Motor neuron (in vitro differentiated cells): ENCODE measurements at places on chromosomes 2 and 18. TPM values are rescaled to one million over a fixed set of nuclear protein-coding genes. Genes with fewer than 3 reads are reported as not detected.

QPCT gene
- total RNA-seq: 1.7 and 2.2 TPM in 2 replicates

VWA3B gene
- 0.57 and 0.60 TPM in 2 replicates for total RNA-seq

ICA1L gene
- total RNA-seq: 3.9 and 4.2 TPM in 2 replicates

USP40 gene
- total RNA-seq: 65.0 TPM in 2 replicates

GALR1 gene
- total RNA-seq: 0.05 and 0.13 TPM in 2 replicates

BUB1 gene
- 64.7 and 79.9 TPM in 2 replicates for total RNA-seq

COL4A4 gene
- 0.43 and 0.67 TPM in 2 replicates for total RNA-seq

UGT1A7 gene
- 41.0 and 41.7 TPM in 2 replicates for total RNA-seq

M1AP gene
- total RNA-seq: 0.22 and 0.75 TPM in 2 replicates

SP140L gene
- total RNA-seq: 2.2 and 2.8 TPM in 2 replicates

PRPF40A gene
- 178 and 194 TPM in 2 replicates for total RNA-seq

LDLRAD4 gene
- total RNA-seq: 8.5 and 16.6 TPM in 2 replicates

VWC2L gene
- total RNA-seq: 0.63 and 0.64 TPM in 2 replicates

MCFD2 gene
- 54.3 and 56.5 TPM in 2 replicates for total RNA-seq

ORC2 gene
- 7.7 and 9.5 TPM in 2 replicates for total RNA-seq

FBXO15 gene
- total RNA-seq: 0.90 and 1.8 TPM in 2 replicates

COL4A3 gene
- total RNA-seq: 1.3 and 1.9 TPM in 2 replicates

EHBP1 gene
- 55.8 and 69.1 TPM in 2 replicates for total RNA-seq
